ENCODE measurements at places on chromosomes 7 and 10.

DNA sequence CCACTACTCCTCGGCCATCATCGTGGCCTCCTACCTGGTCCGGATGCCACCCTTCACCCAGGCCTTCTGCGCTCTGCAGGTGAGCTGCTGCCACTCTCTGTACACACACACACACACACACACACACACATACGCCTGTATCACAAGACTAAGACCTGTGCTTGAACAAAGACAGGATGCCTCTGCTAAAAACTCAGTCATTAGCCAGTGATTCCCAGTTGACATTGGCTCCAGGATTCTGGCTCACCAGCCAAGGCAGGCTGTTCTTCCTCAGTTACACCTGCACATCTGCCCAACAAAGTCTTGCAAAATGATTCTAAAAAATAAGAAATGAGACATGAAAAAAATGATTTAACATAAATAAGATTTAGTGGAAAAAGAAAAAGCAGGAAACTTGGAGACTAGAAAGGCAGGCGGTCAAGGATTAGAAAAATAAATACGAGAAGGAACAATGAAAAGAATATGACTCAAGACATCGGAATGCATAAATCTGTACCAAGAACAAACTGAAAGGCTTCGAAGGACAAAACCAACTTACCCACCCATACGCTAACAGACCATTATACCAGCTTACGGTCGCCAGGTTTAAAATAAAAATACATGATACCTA lies 7.4 kb upstream of the LRRC18 start:
- DNase-seq, result no peak

DNA sequence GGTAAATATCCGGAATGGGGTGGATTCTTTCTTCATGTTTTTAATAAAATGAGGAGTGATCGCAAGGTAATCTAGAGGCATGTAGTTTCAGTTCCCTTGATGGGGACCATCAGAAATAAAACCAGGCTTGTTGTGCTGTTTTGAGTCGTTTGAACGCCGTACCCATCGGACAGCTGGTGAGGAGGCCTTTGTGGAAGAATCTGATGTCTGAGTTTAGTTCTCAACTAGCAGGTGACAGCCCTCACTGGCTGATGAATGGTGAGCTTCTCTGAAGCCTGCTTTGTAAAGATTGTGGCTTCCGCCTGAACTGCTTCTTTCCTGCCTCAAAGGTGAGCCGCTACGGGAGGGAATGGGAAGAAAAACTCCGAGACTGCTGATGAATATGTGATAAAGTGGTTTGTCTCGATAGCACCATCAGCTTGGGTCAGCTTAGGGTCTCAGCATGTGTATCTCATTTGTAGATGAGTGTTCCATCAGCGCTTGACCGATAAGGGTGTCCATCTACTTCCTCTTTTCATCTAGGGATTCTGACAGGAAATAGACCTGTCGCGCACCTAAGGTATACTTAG lies 977 bp downstream of the TMEM248 start:
- no peak for DNase-seq

GRCh38 chr10:106978756-106979155 lies 185.8 kb downstream of the SORCS1 start:
- no peak for DNase-seq

DNA sequence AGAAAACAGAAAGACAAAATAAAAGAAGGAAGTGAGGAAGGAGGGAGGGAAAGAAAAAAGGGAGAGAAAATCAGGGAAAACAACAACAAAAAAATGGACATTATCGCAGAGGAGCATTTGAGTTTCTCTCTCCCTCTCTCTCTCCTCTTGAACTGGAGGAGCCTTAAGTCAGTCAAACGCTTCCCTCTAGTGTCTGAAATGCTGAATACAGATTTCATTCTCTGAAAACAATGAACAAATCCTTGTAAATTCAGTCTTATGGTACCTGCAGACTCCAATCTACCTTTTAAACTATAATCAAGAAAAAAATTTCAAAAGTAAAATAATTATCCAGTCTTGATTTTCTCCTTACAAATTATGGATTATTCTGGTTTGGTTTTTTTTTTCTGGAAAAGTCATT lies 89.2 kb upstream of the PFKP start:
- peak; percentile 47 for DNase-seq

- no peak for DNase-seq
These were observed 235.2 kb downstream of the ZMYND11 start for GRCh38 chr10:370449-370825.

DNA sequence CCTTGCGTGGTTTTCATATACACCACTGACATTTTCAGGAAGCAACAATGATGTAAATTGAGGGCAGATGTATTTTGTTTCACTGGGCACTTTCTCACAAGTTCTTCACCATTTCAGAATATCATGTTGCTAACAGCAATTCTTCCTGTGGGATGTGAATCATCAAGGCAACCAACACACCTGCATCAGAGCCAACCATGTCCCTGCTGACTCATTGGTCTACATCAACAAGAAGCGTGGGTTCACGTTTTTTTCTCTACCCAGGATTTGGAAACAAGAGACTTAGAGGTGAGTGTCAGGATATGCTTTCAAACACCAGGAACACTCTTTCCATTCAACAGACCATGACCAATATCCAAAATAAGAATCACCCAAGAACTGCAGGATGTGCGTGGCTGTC lies 203.9 kb downstream of the TEX36 start:
- DNase-seq, result no peak

Data from NCI-H460 (cell line).